Activated naive CD4-positive, alpha-beta T cell (primary cell): ENCODE measurements at places on chromosomes 13 and 19.

DNA sequence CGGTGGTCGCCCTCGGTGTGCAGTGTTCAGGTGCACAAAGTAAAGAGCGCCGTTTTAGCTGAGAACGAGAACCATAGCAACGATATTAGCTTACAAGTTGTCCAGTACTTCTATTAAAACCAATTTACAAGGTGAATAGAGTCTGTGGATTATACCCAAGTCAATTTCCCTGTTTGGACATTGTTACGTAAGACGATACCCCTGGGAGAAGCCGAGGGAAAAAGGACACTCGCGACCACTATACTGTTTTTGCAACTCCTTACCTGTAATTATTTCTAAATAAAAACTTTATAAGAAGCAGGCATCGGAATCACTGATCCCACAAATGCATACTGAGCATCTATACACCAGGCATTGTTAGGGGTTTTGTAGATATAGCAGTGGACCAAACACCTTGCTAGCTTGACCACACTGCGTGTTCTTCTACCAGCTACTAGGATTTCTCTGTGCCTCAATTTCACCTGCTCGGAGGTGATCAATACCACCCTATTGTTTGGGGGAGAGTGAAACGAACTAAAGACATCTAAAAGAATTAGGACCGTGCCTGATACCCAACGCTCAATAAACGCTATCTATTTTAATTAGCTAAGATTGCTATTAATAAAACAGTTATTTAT, 488 bp upstream of the EEF2 start:
- DNase-seq = no peak

DNA sequence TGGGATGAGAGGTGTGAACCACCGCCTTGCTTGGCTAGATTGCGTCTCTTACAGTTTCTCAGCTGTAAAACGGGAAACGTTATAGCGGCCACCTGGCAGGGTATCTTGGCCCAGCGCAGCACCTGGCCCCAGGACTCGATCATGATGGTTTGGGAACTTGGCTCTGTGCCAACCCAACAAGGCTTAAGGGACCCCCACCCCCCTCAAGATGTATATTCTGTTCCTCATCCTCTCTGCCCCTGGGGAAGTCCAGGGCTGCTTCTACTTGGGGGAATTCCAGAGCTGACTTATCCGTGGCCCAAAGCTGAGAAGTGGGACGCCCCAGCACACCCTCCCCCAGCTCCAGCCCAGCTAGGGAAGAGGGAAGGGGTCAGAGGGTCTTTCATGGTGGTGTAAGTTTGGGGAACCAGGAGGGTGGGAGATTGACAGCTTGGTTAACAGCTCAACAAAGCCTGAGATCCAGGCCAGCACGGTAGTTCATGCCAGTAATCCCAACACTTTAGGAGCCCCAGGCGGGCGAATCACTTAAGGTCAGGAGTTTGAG, 695 bp downstream of the ICAM1 start:
- no peak for DNase-seq

GRCh38 chr19:17505223-17505622, 6.2 kb upstream of the PGLS start:
- DNase-seq = no peak

- no peak for DNase-seq
Observed at GRCh38 chr13:76213423-76213904, 577.3 kb downstream of the LMO7 start.

DNA sequence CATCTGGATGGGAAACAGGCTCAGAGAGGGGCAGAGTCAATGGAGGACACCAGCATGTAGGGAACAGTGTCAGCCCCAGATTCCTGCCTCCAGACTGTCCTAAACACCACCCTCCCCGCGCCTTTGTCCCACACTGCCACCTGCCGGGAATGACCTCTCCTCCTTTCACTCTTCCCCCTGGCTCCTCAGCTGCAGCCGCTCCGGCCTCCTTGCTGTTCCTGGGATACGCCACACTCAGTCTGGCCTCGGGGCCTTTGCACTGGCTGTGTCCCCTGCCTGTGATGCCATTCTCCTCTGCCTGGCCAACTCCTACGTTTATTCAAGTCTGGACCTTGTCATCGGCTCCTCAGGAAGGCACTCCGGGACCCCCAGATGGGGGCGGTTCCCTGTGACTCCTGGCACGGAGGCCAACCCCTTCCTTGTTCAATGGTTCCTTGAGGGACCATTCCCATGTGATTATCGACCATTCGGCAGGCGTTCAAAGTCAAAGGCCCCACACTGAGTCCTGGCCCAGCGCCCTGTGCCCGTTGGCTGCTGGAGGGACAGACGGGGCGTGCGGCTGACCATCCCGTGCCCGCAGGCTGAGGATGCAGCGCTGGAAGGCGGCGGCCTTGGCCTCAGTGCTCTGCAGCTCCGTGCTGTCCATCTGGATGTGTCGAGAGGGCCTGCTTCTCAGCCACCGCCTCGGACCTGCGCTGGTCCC, 15.8 kb downstream of the FUT6 start:
- no peak for DNase-seq

DNA sequence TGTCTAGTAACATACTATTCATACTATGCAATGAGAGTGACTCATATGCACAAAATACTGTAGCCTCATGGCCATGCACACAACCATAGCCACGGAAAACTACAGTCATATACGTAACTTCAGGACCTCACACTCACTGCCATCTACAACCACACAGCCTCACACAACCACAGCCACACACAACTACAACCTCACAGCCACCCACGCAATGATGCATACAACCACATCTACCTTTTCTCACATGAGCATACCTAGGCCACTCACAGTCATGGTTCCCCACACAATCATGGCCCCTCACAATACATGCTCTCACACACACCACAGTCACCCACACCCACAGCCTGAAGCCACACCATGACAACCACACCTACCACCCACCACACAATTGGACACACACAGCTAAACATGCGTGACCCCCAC, 8.7 kb upstream of the TNFSF14 start:
- no peak for DNase-seq
